CD4-positive, alpha-beta T cell treated with Interleukin-15 for 1 hour (primary cell): ENCODE measurements at places on chromosomes 3 and 15.

DNA sequence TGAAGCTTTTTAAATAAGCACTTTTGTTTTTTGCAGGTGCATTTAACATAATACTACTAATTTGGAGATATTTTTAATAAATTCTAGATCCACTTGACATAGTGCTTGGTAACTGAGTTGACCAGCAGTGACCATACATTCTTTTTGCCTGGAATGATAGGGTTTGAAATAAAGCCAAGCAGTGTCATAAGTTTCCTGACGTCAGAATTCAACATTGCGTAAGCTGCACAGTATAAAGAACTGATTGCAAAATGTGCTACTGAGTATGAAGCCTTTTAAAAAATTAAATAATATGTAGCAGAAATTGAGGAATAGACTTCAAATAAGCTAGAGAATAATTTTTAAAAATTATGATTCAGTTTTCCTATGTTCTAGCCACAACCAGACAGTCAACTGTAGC, 454.6 kb upstream of the ARPP21 start:
- no peak for DNase-seq

GRCh38 chr3:54134713-54135112, 12.4 kb downstream of the CACNA2D3 start:
- no peak for DNase-seq

GRCh38 chr3:23685541-23686258, 120.1 kb upstream of the UBE2E1 start:
- DNase-seq, result peak; percentile 22

DNA sequence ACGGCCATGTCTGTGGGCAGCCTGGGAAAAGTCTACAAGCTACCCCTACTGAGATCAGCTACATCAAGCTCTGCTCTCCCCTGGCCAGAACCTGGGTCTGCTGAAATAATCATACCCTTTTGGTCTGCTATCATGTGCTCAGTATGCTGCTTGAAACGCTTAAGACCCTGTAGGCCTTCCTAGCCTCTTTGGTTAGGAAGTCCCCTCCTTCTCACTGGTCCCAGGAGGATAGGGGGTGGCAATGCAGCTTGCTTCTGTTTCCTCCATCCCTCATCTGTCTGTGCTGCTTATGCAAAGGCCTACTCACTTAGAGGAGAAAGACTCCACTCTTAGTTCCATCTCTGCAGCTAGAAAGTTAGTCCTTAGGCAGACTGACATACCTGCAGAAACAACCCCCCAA, 118.2 kb upstream of the RASGRP1 start:
- peak; percentile 59 for DNase-seq

DNA sequence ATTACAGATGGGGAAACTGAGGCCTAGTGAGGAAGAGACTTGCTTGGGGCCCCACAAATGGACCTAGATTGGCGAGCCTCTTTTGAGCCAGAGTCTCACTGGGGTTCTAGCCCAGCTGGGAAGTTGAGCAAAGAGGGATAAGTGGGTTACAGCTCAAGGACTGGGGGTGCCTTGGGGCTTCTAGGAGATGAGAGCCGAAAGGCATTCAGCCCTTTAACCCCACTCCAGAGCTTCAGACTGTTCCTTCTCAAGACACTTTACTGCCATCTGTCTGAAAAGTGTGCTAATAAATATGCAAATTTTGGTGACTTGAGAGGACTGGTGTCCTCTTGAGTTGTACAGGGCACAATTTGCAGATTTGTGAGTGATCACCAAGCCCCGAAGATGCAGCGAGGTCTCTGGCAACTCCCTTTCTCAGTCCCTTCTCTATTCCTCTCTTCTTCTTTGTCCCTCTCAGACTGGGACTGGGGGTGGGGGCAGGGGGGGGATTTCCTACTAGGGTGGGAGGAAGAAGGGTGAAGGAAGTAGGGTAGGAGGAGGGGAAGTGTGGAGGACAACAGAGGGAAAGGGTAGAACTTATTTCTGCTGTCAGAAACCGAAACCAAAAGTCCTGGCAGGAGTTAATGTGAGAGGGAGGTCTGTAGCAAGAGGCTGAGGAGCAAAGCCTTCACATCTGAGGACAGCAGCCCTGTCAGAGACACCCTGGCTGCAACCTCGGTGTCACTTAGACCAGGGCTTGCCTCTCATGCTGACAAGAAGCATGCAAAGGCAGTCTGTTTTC, 16.2 kb upstream of the ANKDD1A start:
- peak; percentile 56 for DNase-seq

DNA sequence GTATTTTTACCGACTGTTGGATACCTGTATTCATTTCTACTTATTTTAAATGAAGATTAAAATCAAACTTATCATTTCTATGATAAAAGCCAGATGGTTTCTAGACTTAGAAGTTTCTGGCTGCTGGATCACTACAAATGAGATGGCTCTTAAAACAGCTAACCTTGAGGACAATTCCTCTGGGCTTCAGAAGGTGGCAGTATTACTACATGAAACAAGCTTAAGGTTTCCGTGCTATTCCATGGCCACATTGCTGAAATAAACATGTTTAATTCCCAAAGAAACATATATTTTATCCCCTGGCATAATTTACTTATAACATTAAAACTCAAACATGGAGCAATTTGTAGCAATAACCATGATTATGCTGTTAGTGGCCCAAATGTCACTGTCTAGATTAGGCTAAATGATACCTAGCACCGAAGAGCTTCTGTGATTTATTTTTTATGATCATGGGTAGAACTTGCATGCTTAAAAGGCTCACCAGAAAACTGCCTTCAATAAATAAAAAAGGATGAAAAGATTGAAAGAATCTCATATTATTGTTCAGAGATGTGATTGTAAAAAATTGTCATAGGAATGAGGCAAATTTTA, 204.0 kb upstream of the NANOGP8 start:
- DNase-seq, result no peak
